Progenitor cell of endocrine pancreas (in vitro differentiated cells): ENCODE measurements at places on chromosomes 11 and 22.

- H3K36me3 ChIP-seq: peaks cover 1% of the 10 kb centered on the region
- H3K4me1 ChIP-seq: no peaks in the 10 kb centered on the region
- no peak for DNase-seq
- H3K27ac ChIP-seq: no peak overlapping the region
- no peak overlapping the region for H3K4me3 ChIP-seq
- peaks cover 68% of the 10 kb centered on the region for H3K27me3 ChIP-seq
Observed at GRCh38 chr11:64516226-64516625, 74.8 kb upstream of the SLC22A12 start.

- H3K27me3 ChIP-seq: peaks cover 2% of the 10 kb centered on the region
- H3K27ac ChIP-seq: no peak overlapping the region
- H3K4me1 ChIP-seq: peaks cover 10% of the 10 kb centered on the region
Observed at GRCh38 chr11:30358536-30358935, 35.6 kb downstream of the ARL14EP start.

DNA sequence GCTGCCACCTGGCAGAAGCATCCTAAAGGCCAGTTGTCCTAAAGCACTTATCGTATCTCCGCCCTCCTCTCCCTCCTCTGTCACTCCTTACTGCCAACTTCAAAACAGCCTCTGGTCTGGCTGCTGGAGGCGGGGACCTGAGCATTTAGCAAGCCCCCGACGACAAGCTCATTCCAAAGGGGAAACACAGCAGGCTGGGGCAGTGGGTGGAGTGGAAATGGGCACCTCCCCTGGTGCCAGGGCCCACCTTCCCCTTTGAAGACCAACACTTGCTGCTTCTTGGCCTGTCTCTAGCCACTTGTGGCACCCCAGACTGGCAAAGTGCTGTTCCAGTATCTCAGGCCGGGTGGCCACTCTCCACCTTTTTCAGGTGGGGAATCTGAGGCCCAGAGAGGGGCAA lies 3.6 kb downstream of the MAP3K11 start:
- H3K4me1 ChIP-seq: peaks cover 9% of the 10 kb centered on the region
- H3K27ac ChIP-seq: no peak overlapping the region
- no peak overlapping the region for H3K4me3 ChIP-seq
- H3K27me3 ChIP-seq: no peaks in the 10 kb centered on the region
- peaks cover 21% of the 10 kb centered on the region for H3K36me3 ChIP-seq
- DNase-seq: no peak

GRCh38 chr11:60321051-60321450 lies 6.0 kb upstream of the MS4A6E start:
- H3K27ac ChIP-seq: no peak overlapping the region
- no peak overlapping the region for H3K4me3 ChIP-seq
- no peak for DNase-seq
- H3K4me1 ChIP-seq: no peaks in the 10 kb centered on the region
- no peaks in the 10 kb centered on the region for H3K36me3 ChIP-seq

DNA sequence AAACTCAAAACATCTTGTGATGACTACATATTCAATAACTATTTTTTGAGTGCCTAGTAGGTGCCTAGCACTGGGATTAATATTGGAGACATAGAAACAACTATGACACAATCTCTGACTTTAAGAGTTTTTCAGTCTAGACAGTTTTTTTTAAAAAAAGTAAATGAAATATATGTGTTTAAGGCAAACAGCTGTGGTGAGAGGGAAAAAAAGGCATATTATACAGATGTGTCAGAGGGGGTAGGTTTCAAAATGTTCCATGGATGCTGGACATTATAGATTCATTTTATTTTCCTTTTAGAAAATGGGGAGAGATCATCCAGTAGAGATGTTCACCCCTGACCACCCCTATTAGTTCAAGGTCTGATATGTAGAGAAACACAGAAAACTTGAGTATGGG lies 90.8 kb downstream of the LUZP2 start:
- H3K36me3 ChIP-seq: no peaks in the 10 kb centered on the region
- peaks cover 1% of the 10 kb centered on the region for H3K4me1 ChIP-seq
- no peak overlapping the region for H3K4me3 ChIP-seq
- no peak for DNase-seq
- no peaks in the 10 kb centered on the region for H3K27me3 ChIP-seq

- peak overlapping the region; percentile 59 for H3K27ac ChIP-seq
- H3K27me3 ChIP-seq: no peaks in the 10 kb centered on the region
- peaks cover 16% of the 10 kb centered on the region for H3K36me3 ChIP-seq
- no peak for DNase-seq
- H3K4me1 ChIP-seq: no peaks in the 10 kb centered on the region
Observed at GRCh38 chr22:38069372-38070249, 12.4 kb downstream of the PICK1 start.

DNA sequence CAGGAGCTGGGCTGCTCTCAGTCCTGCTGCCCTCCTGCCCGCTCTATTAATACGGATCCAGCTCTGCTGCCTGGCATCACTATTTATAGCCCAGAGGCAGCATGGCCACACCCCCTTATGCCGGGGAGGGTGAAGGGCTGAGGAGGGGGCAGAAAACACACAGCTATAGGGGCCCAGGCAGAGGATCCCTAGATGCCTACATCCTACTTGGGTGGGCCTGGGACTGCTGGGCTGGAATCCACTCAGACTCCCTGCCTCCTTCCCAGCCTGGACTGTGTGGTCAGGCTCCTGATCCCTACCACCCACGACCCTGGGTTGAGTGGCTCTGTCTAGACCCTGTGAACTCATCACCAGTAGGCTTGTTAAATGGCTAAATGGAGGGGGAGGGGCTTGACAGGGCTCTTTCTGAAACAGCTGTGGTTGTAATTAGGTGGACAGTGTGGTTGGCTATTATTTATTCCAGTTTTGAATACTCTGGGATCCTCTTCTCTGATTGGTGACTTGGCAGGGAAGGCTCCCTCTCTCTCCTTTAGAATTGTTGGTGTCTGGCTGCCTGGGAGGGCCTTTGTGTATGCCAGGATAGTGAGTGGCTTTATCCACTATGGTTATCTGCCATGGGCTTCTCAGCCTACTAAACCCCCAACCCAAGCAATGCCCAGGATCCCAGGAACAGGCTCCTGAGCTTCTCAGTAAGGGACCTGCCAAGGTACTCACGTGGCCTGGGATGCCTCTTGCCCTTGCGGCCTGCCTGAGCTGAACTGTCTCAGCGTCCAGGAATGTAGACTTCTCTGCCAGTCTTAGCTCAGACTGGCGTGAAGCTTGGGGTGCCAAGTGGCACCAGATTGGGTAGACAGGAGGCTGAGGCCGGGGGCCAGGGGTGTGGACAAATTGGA lies 15.2 kb downstream of the PHLDB1 start:
- H3K4me1 ChIP-seq: peaks cover 32% of the 10 kb centered on the region
- peak overlapping the region; percentile 84 for H3K4me3 ChIP-seq
- H3K27ac ChIP-seq: no peak overlapping the region
- no peaks in the 10 kb centered on the region for H3K27me3 ChIP-seq
- H3K36me3 ChIP-seq: peaks cover 2% of the 10 kb centered on the region
- no peak for DNase-seq

DNA sequence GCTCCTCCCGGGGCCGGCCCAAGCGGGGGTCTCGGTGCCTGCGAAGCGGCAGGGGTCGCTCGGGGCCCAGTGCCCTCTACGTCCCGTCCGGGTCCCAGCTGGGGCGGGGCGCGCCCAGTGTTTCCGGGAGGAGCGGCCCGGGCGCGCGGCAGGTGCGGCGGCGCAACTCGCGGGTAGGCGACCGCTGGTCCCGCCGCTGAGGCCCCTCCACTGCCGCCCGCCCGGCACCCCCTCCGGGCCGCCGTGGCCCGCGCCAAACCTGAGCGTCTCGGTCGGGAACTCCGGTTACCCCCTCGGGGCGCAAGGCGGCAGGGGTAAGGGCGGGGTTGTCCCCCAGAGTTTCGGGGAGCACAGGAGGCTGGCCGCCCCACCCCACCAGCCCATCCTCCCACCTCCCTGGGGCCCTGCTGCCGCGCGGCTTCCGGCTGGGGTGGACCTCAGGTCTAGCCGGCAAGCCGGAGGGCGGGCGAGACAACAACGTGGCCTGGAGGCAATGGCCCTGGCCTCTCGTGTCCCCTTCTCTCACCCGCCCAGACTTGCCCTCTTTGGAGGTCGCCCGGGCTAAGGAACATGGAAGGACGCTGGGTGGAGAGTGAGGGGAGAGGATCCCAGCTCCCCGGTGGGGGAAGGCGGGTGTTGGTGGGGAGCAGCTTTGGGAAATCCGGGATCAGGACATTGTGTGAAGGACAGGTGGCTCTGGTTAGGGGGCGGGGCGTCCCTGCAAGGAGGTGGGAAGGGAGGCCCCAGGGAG lies 398 bp upstream of the CRACR2B start:
- peaks cover 34% of the 10 kb centered on the region for H3K27me3 ChIP-seq
- peak overlapping the region; percentile 75 for H3K4me3 ChIP-seq
- H3K36me3 ChIP-seq: peaks cover 2% of the 10 kb centered on the region
- DNase-seq: peak; percentile 50
- no peak overlapping the region for H3K27ac ChIP-seq
- H3K4me1 ChIP-seq: peaks cover 9% of the 10 kb centered on the region
